Naive thymus-derived CD8-positive, alpha-beta T cell (primary cell): ENCODE measurements at places on chromosomes 4 and X. TPM values are rescaled to one million over a fixed set of nuclear protein-coding genes. Genes with fewer than 3 reads are reported as not detected.
A peak's percentile ranks its signal among the peaks of the same experiment; 100 is the strongest.

DNA sequence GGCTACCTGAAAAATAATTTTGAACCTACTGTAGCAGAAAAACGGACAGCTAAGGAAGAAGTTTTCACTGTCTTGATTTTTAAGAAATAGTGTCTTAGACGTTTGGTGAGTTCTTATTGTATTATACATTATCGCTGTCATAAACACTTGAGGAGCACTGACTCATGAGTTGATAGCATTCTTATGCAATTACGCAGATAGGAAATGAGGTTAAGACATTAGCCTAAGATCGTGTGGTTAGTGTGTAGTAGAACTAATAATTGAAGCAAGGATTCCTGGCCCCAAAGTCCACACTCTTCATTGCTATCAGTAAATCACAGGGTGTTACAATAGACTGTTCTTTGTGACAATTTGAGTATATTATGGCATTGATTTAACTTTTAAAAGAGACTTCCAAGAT lies 238.1 kb downstream of the ARAP2 start:
- H3K27ac ChIP-seq = no peak overlapping the region
- H3K36me3 ChIP-seq = peaks cover 9% of the 10 kb centered on the region
- H3K27me3 ChIP-seq = no peaks in the 10 kb centered on the region
- no peak overlapping the region for H3K4me3 ChIP-seq
- DNase-seq = no peak

Gene MGARP
- 0.27 TPM for total RNA-seq

- no peak for DNase-seq
- H3K27me3 ChIP-seq = no peaks in the 10 kb centered on the region
- H3K36me3 ChIP-seq = no peaks in the 10 kb centered on the region
- H3K27ac ChIP-seq = no peak overlapping the region
- no peaks in the 10 kb centered on the region for H3K4me1 ChIP-seq
Measured at GRCh38 chrX:125681507-125681906, 361.8 kb downstream of the TEX13C start.

Gene FGG
- total RNA-seq = not detected

- H3K27ac ChIP-seq = no peak overlapping the region
- H3K4me1 ChIP-seq = no peaks in the 10 kb centered on the region
- H3K36me3 ChIP-seq = no peaks in the 10 kb centered on the region
- no peak overlapping the region for H3K4me3 ChIP-seq
Measured at GRCh38 chr4:114921790-114922591, 191.4 kb downstream of the NDST4 start.

Gene SPIN4
- total RNA-seq = 2.9 TPM

GRCh38 chr4:52728691-52729240 lies 22.5 kb downstream of the ERVMER34-1 start:
- H3K36me3 ChIP-seq = no peaks in the 10 kb centered on the region
- H3K27me3 ChIP-seq = peaks cover 8% of the 10 kb centered on the region
- no peak for DNase-seq

GRCh38 chr4:94457692-94458106 lies 6.0 kb downstream of the PDLIM5 start:
- H3K27me3 ChIP-seq = no peaks in the 10 kb centered on the region
- peaks cover 29% of the 10 kb centered on the region for H3K4me1 ChIP-seq
- no peak overlapping the region for H3K27ac ChIP-seq
- DNase-seq = no peak
- H3K4me3 ChIP-seq = no peak overlapping the region

Gene CCDC160
- not detected for total RNA-seq

GRCh38 chr4:120688791-120689190 lies 233.7 kb downstream of the PRDM5 start:
- H3K36me3 ChIP-seq = no peaks in the 10 kb centered on the region
- no peak overlapping the region for H3K4me3 ChIP-seq
- H3K27ac ChIP-seq = no peak overlapping the region
- no peaks in the 10 kb centered on the region for H3K27me3 ChIP-seq
- no peak for DNase-seq

DNA sequence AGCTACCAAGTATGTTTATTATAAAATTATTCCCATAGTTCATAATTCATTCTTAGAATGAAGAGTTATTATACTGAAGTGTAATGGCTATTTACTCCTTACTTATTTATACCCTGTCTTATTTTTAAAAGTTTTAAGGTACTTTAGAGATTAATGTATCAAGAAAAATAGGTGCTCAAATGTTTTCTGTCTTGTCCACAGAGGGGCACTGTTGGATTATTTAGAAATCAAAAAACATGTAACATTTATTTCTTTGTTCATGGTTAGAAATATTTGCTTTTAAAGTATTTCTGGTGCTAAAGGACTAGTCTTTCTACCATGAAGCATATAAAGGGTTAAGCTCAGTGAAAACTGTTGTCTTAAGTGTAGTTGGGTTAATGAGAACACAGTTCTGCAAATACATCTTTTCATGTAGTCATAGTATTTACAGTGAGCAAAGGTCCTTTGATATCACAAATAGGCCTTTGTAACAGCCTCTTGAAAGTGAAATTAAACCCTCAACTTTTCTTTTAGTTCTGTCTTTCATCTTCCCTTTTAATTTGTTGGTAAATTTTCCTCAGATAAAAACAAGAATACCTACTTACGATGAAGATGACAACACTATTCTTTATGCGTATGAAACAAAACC lies 7.7 kb downstream of the SCML1 start:
- H3K27me3 ChIP-seq = no peaks in the 10 kb centered on the region
- DNase-seq = no peak
- H3K4me3 ChIP-seq = no peak overlapping the region
- peaks cover 13% of the 10 kb centered on the region for H3K4me1 ChIP-seq
- H3K36me3 ChIP-seq = peaks cover 20% of the 10 kb centered on the region

GRCh38 chr4:56185901-56186300 lies 201.4 kb downstream of the AASDH start:
- H3K27me3 ChIP-seq = peaks cover 2% of the 10 kb centered on the region
- H3K36me3 ChIP-seq = no peaks in the 10 kb centered on the region
- H3K27ac ChIP-seq = no peak overlapping the region
- DNase-seq = no peak
- peaks cover 9% of the 10 kb centered on the region for H3K4me1 ChIP-seq

GRCh38 chr4:150056569-150056968 lies 21.7 kb upstream of the DCLK2 start:
- no peak overlapping the region for H3K27ac ChIP-seq
- no peak overlapping the region for H3K4me3 ChIP-seq
- no peaks in the 10 kb centered on the region for H3K36me3 ChIP-seq
- no peaks in the 10 kb centered on the region for H3K4me1 ChIP-seq
- DNase-seq = no peak

DNA sequence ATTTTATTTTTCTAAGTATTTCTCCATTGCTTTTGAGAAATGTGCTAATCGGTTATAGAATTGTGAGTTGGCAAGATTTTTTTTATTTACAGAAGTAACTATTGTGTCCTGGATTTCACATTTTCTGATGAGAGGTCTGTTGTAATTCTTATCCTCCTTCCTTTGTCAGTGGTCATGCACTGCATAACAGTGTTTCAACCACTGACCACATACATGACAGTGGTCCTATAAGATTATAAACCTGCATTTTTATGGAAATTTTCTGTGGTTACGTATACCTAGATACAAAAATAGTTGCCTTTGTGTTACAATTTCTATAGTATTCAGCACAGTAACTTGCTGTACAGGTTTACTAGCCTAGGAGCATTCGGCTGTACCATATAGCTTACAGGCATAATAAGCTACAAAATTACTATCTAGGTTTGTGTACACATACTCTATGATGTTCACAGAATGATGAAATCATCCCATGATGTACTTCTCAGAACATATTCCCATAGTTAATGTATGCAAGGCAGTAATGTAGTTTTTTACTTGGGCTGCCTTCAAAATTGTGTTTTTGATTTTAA lies 47.8 kb downstream of the APELA start:
- no peak for DNase-seq
- H3K27ac ChIP-seq = no peak overlapping the region
- no peak overlapping the region for H3K4me3 ChIP-seq
- H3K4me1 ChIP-seq = no peaks in the 10 kb centered on the region

Gene SMR3B
- total RNA-seq = not detected

DNA sequence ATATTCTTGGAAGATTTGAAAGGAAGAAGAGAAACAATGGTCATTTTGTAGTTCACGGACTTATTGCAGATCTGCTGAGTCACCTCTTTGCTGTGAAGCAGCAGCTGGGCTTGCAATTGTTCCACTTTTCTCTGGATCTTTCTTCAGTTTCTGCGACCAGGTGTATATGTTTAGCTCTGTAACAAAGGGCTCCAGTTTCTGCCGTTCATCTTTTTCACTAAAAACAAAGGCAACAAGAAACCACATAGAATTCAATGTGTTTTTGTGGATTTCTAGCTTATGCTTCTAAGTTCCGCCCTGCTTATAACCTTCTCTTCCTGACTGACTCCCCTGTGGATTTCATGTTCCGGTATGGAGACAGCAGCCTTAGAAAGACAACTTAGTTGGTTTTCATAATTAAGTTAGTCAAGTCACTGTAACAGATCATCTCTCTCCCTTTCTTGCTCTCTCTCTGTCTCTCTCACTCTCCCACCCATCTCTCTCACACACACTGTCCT lies 121.6 kb upstream of the EPHA5 start:
- H3K4me1 ChIP-seq = no peaks in the 10 kb centered on the region
- no peaks in the 10 kb centered on the region for H3K36me3 ChIP-seq
- H3K4me3 ChIP-seq = no peak overlapping the region
- H3K27me3 ChIP-seq = no peaks in the 10 kb centered on the region
- no peak overlapping the region for H3K27ac ChIP-seq
- no peak for DNase-seq

DNA sequence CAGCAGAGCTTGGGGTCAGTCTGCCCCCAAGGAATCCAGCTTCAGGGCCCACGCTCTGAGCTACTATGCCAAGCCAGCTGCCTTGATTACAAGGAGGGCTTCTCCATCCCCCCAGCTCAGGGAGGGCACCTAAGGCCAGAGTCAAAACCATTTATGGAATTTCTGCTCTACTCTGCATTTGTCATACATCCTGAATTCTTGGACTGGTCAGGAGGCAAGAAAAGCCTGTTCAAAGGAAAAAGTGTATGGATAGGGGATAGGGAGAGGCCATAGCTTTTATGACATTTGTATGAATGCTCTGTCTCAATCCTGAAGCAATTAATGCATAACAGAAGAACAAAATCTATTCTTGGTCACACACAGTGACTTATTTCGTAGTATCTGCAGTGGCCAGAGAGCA lies 32.2 kb downstream of the EDNRA start:
- no peak for DNase-seq
- H3K4me1 ChIP-seq = no peaks in the 10 kb centered on the region
- peaks cover 37% of the 10 kb centered on the region for H3K27me3 ChIP-seq
- H3K4me3 ChIP-seq = no peak overlapping the region
- no peak overlapping the region for H3K27ac ChIP-seq

- H3K27ac ChIP-seq = peak overlapping the region; percentile 44
- no peaks in the 10 kb centered on the region for H3K36me3 ChIP-seq
- no peaks in the 10 kb centered on the region for H3K27me3 ChIP-seq
- peak overlapping the region; percentile 33 for H3K4me3 ChIP-seq
- peaks cover 75% of the 10 kb centered on the region for H3K4me1 ChIP-seq
Measured at GRCh38 chr4:38677441-38677840, 13.4 kb downstream of the KLF3 start.

Gene KLKB1
- 2.9 TPM for total RNA-seq

DNA sequence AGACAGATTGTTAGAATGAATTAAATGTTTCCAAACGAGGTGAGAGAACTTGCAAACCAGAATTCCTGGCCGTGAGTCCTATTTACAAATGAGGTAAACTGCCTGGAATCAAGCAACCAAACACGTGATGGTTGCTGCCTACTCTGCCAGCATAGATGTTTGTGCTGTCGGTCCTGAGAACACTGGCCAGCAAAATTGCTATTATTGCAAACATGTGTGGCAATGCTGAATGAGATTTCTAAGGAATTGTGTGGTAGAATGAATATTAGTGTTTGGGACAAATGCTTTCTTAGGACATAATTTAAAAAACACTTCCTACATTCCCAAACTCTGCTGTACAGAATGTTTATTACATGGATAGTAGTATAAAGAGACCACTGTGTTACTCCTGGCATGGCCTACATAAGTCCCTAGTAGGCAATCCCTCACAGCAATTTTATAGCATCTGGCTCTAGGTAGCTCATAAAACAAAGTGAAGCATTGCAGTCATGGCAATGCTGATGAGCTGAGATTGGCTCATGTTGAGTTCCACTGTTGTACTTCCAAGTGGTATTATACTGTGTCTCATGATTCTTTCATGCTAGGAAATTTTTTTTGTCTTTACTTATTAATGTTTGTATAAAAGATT lies 605.2 kb upstream of the EPHA5 start:
- H3K4me3 ChIP-seq = no peak overlapping the region
- no peak for DNase-seq
- H3K27ac ChIP-seq = no peak overlapping the region
- H3K36me3 ChIP-seq = no peaks in the 10 kb centered on the region
- no peaks in the 10 kb centered on the region for H3K4me1 ChIP-seq

Gene CD38
- total RNA-seq = 1.4 TPM

GRCh38 chrX:46408553-46409407 lies 136.4 kb downstream of the ZNF674 start:
- no peaks in the 10 kb centered on the region for H3K4me1 ChIP-seq
- H3K36me3 ChIP-seq = no peaks in the 10 kb centered on the region
- H3K4me3 ChIP-seq = no peak overlapping the region
- H3K27me3 ChIP-seq = no peaks in the 10 kb centered on the region

DNA sequence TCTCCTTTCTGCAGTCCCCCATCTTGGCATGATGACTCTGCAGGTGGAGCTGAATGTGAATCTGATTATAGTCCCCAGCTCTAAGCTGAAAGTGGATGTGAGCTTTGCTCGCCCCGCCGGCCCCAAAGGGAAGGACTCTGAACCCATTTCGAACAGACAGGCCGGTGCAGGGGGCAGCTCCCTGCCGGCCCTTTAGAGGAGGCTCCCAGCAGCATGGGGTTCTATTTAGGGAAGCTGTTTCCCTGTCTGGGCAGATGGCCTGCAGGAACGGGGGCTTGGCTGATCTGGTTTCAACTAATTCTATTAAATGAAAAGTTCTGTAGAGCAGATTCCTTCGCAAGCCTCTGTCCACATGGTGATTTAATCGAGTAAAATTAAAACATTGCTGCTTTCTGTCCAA lies 104.8 kb upstream of the MSX1 start:
- H3K27me3 ChIP-seq = no peaks in the 10 kb centered on the region
- DNase-seq = no peak
- H3K27ac ChIP-seq = no peak overlapping the region

DNA sequence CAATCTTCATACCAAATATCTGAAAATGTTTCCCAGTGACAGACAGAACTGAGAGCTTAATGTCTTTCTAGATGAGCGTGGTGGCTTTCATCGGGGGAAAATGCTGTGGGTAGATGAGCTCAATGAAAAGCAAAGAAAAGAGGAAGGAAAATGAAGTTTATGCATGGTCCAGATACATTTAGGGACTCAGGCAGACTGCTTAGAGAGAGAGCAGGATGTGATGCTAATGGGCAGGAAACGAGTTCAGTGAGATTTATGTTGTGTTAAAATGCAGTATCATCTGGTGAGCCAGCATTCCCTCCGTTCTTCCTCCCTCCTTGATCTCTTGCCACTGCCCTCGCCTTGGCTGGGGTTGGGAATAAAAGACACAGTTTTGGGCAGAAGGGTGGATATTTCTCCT lies 229.2 kb downstream of the GBA3 start:
- H3K36me3 ChIP-seq = peaks cover 7% of the 10 kb centered on the region
- H3K27ac ChIP-seq = no peak overlapping the region
- DNase-seq = no peak
- H3K27me3 ChIP-seq = peaks cover 6% of the 10 kb centered on the region
- no peaks in the 10 kb centered on the region for H3K4me1 ChIP-seq

GRCh38 chrX:5907207-5907606 lies 321.5 kb downstream of the NLGN4X start:
- H3K4me3 ChIP-seq = no peak overlapping the region
- H3K36me3 ChIP-seq = no peaks in the 10 kb centered on the region
- H3K27me3 ChIP-seq = no peaks in the 10 kb centered on the region
